SK-N-SH (cell line): ENCODE measurements at places on chromosomes 4 and X. TPM values are rescaled to one million over a fixed set of nuclear protein-coding genes. Genes with fewer than 3 reads are reported as not detected.
A peak's percentile ranks its signal among the peaks of the same experiment; 100 is the strongest.

The FAM53A gene
- 7.6 and 8.3 TPM in 2 replicates for polyA plus RNA-seq

The FAM133A gene
- polyA plus RNA-seq = 0.03 and 0.05 TPM in 2 replicates

The ATP11C gene
- polyA plus RNA-seq = 18.5 and 23.5 TPM in 2 replicates

The UCHL1 gene
- polyA plus RNA-seq = 1,518 and 1,901 TPM in 2 replicates

The SLAIN2 gene
- polyA plus RNA-seq = 16.2 and 17.0 TPM in 2 replicates

The XAGE3 gene
- not detected in 2 replicates for polyA plus RNA-seq

The PAGE2B gene
- polyA plus RNA-seq = 0.31 TPM in 1 of 2 replicates, not detected in the other

The PITX2 gene
- not detected in 2 replicates for polyA plus RNA-seq

The UNC5C gene
- 3.3 and 5.4 TPM in 2 replicates for polyA plus RNA-seq

DNA sequence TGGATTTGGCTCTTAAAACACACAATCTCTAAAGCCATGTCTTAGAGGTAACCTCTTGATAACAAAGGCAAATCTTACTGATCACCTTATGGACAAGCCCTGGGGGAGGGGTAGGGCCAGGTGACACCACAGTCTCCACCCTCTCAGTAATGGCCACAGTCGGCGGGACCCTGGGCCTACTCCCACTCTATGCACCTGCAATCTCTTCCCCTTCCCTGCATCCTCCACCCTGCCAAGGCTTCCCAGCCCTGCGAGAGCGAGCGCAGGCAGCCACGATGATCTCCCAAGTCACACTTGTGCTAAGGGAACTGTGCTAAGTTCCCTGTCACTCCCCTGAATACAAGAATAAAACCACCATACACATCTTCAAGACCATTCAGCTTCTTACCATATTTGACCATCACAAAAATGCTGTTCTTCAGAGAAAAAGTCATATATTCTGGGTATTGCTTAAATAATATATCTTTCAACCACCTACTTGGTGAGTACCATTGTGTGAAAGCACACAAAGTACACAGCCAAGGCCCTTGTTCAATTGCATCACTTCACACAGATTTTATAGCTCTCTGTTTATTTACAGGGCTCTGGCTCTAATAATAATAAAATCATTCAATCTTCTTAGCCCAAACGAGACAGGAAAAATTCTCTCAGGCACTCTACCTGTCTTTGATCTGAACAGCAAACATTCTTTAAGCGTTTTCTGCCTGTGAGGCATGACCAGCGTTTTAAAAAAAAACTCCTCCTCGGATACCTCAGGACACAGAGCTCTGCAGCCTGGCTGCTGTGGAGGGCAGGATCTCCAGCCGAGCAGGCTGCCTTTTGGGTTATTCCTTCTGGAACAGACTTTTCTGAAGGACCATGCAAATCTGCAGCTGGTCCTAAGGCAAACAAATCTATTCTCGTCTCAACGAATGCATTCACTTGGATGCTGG, 115.7 kb upstream of the MAP3K15 start:
- DNase-seq = no peak

DNA sequence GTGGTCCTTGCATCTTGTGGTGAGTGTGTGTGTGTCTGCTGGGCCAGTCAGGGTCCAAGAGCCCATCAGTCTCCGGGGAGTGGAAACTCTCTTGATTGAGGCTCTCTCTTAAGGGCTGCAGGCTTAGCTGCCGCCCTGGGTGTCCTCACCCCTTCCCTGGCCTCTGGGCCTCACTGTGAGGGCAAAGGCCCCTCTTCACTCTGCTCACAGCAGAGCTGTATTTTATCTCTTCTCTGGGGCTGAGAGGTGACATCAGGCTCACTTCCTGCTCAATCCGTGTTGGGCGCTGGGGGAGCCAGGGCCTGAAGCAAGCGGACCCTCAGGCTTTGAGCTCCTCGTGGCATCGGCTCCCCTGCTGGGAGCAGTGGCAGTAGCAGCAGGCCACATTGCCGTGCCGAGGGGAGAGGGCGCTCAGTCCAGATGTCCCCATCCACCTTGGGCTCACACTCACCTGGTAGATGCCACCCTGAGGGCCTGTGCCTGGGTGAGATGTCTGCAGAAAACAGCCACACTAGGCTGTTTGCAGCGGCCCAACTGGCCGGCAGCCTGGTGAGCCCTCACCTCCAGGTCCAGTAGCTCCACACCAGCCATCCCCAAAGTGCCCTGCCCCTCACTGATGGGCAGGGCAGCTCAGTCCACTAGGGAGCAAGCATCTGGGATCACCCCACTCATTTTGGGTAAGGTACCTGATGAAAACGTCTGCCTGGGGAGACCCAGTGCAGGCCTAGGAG, 24.7 kb upstream of the PRPS1 start:
- no peak for DNase-seq

- no peak for DNase-seq
Observed at GRCh38 chrX:133574716-133575115, 159.4 kb upstream of the GPC4 start.

DNA sequence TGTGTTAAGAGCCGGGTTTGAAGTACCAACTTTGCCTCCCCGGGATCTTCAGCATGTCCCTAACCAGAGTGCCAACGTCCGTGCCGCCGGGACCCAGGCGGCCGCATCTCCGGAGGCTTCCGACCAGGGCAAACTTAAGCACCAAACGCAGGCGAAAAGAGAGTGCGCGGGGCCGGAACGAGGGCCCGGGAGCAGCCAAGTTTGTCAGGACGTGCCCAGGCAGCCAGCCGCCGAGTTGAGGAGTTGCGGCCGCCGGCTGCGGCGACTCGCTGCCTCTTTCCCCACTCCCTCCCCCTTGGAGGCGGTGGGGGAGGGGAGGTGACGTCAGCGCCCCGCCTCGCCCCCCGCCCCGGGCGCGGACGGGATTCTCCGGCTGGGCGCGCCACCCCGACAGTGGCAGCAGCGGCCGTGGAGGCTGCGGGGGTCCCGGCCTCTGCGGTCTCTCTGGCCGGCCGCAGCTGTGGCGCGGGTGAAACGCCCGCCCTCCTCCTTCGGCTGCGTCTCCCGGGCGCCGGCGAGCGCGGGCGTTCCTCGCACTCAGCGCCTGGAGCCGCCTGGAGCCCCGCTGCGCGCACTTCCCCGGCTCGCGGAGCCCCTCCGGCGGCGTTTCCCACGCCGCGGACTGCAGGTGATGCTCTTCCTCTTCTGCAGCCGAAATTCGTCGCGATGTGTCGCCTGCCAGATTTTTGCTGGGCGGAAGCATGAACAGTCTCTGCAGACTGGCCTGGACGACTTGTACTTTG, 2.9 kb upstream of the FAT1 start:
- DNase-seq = peak; percentile 75

DNA sequence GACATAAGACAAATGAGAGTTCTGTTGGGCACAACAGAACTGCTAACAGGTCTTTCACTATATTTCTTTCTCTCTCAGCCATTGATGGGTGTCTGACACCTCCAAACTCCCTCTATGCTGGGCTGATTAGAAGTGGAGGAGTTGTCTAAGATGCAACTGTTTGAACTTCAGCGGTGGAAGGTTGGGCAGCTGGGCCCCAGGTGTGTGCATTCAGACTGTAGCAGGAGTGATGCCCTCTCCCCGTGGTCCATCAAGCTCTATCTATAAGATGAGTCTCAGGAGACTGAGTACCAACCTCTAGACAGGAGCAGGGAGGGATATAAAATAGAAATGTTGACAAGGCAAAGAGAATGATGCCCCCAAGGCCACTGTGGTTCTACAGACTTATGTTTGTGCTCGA, 28.2 kb upstream of the CHRNA9 start:
- no peak for DNase-seq

- peak; percentile 38 for DNase-seq
Observed at GRCh38 chr4:2298532-2298991, 36.7 kb upstream of the MXD4 start.

GRCh38 chrX:42755815-42756214, 22.1 kb downstream of the PPP1R2C start:
- no peak for DNase-seq

- no peak for DNase-seq
Observed at GRCh38 chr4:86755388-86755787, 93.8 kb downstream of the SLC10A6 start.

GRCh38 chr4:189002475-189002874, 863.2 kb downstream of the TRIML1 start:
- no peak for DNase-seq

DNA sequence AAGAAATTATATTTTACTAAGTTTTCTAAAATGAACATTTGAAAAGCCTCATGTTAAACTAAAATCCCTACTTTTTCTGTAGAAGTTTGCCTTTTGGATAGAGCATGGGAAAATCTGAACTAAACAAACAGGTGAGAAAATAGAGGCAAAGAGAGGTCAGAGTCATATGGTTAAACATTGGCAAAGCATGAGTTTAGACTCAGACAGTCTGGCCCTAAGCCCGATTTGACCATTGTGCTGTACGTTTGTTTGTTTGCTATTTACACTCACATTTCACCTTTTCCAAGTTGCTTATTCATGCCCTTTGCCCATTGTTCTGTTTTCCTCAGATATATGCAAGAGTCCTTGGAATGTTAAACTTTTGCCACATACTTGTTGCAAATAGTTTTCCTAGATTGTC, 85.4 kb downstream of the TIGD2 start:
- no peak for DNase-seq

- no peak for DNase-seq
Observed at GRCh38 chrX:67635424-67635823, 91.6 kb downstream of the AR start.

- DNase-seq = no peak
Observed at GRCh38 chrX:42399632-42400024, 378.3 kb downstream of the PPP1R2C start.

DNA sequence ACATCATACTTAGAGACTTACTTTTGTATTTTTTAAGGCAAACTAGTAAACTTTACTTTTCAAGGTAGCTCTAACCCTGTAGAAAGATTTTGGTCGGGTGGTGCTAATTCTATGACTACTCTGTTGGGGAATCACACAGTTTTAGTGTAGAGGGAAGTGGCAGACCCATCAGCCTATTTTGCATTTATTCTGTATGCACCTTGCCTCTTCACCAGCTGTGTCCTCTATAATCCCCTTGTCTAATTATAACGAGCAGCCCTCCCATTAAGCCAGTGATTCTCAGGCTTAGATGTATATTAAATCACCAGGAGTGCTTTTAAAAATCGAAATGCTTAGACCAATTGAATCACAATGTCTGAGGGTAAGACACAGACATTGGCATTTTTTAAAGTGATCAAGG, 78.1 kb downstream of the GALNT7 start:
- no peak for DNase-seq

DNA sequence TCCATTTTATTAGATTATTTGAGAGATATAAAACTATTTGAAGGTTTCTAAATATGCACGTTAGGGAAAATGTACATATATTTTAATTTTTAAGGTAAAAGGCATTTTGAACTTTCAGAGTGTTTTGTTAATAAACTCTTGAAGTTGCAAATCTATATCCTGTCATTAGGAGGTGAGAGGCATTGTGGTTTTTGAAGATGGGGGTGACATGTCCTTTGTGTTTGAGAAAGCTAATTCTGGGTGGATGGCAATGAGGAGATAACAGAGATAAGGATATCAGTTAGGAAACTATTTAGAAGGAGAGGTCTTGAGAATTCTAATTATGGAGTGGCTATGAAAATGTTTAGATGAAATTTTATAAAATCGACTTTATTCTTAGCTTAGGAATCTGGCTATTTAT, 6.1 kb downstream of the STIM2 start:
- DNase-seq = no peak

DNA sequence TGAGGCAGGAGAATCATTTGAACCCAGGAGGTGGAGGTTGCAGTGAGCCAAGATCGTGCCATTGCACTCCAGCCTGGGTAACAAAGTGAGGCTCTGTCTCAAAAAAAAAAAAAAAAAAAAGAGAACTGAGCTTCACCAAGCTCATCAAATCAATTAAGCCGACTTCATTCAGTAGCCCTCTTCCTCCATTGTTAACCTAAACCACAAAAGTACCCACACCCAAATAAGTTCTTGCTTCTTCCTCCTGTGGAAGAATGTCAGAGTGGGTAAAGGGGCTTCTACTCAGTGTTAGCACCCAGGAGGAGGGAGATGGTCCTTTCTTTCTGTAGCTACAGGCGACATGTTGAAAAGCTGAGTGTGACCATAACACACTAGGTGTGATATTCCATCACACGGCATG, 58.6 kb upstream of the CHRNA9 start:
- no peak for DNase-seq

DNA sequence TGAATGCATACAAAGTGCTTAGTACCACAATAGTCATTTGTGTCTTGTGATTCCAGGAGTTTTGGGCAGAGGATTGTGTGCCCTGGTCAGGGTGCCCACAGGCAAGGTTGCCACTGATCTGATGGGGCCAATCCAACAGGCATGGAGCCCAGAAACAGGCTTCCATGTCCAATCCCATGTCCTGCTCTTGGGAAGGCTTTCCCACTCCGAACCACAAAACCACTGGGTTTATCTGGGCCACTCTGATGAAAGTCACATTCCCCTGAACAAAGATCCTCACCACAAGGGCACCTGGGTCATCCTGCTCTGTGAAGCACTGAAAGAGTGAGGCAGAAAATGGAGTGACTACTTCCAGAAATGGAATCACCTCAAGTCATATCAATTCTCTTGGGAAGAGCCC, 96.9 kb downstream of the MAMLD1 start:
- no peak for DNase-seq

DNA sequence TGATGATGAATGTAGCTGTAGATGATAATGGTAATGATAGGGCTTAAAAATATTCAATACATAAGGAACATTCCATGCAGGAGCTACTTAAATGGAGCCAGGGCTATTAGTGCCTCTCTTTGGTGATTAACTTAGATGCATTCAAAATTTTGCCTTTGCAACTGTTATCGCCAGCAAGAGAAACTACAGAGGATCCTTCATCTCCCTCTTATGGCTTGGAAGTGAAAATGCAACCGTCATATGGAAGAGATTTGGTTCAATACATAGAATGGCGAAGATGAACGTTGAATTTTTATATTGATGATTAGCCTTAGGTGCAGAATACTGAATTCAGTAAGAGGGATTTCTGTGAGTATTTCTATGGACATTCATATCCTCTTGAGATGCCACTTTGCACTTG, 134.5 kb upstream of the NLGN4X start:
- peak; percentile 7 for DNase-seq

GRCh38 chrX:7570432-7571029, 272.4 kb upstream of the VCX start:
- DNase-seq = no peak

GRCh38 chrX:40877887-40878286, 142.5 kb upstream of the MED14 start:
- DNase-seq = peak; percentile 19

DNA sequence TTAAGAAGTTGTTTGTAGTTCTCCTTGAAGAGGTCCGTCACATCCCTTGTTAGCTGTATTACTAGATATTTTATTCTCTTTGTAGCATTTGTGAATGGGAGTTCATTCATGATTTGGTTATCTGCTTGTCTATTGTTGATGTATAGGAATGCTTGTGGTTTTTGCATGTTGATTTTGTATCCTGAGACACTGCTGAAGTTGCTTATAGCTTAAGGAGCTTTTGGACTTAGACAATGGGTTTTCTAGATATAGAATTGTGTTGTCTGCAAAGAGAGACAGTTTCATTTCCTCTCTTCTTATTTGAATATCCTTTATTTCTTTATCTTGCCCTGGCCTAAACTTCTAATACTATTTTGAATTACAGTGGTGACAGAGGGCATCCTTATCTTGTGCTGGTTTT, 52.1 kb upstream of the GRID2 start:
- no peak for DNase-seq

- no peak for DNase-seq
Observed at GRCh38 chr4:177404986-177405385, 37.3 kb downstream of the AGA start.
